Myometrial cell (primary cell): ENCODE measurements at places on chromosomes 7 and 10. TPM values are rescaled to one million over a fixed set of nuclear protein-coding genes. Genes with fewer than 3 reads are reported as not detected.

The ITGB8 gene
- total RNA-seq, result 1.2 and 2.5 TPM in 2 replicates

The CYP3A5 gene
- total RNA-seq, result 0.89 and 3.2 TPM in 2 replicates

The UNCX gene
- total RNA-seq, result not detected in 2 replicates

The PLAU gene
- 14.9 and 25.1 TPM in 2 replicates for total RNA-seq

The RELN gene
- 0.29 and 4.4 TPM in 2 replicates for total RNA-seq

The HGF gene
- total RNA-seq, result 167 and 209 TPM in 2 replicates

The MRPS24 gene
- 155 and 184 TPM in 2 replicates for total RNA-seq

The SFRP4 gene
- under 0.01 and 0.29 TPM in 2 replicates for total RNA-seq

The ZNF511 gene
- total RNA-seq, result 30.6 and 37.9 TPM in 2 replicates

The AZGP1 gene
- not detected in 2 replicates for total RNA-seq

The GPR37 gene
- total RNA-seq, result 1.4 TPM in 2 replicates

The TRIM74 gene
- not detected in 2 replicates for total RNA-seq

The ANKRD61 gene
- not detected in 2 replicates for total RNA-seq

The CPA4 gene
- 7.5 and 13.1 TPM in 2 replicates for total RNA-seq

The STOX1 gene
- not detected in 2 replicates for total RNA-seq

The TMEM26 gene
- total RNA-seq, result under 0.01 and 0.18 TPM in 2 replicates

The RASSF4 gene
- 6.6 and 7.8 TPM in 2 replicates for total RNA-seq

The KEL gene
- not detected in 2 replicates for total RNA-seq

The SPDYE8 gene
- total RNA-seq, result not detected in 2 replicates

The OR2A42 gene
- total RNA-seq, result not detected in 2 replicates

The HTRA1 gene
- total RNA-seq, result 49.6 and 64.0 TPM in 2 replicates

The CNPY1 gene
- total RNA-seq, result not detected in 2 replicates

The FGFBP3 gene
- total RNA-seq, result 0.18 and 0.29 TPM in 2 replicates

The DOCK4 gene
- 6.6 and 8.1 TPM in 2 replicates for total RNA-seq

The PSD gene
- total RNA-seq, result 9.2 and 14.1 TPM in 2 replicates

The CSTF2T gene
- 13.5 and 17.0 TPM in 2 replicates for total RNA-seq

The TMEM229A gene
- total RNA-seq, result not detected in 2 replicates

The SEMA3D gene
- total RNA-seq, result under 0.01 and 0.58 TPM in 2 replicates

The NFE2L3 gene
- 21.3 and 30.5 TPM in 2 replicates for total RNA-seq

The LRGUK gene
- under 0.01 TPM in 1 of 2 replicates, not detected in the other for total RNA-seq

The ACSL5 gene
- 1.4 and 1.8 TPM in 2 replicates for total RNA-seq

The TEX47 gene
- total RNA-seq, result not detected in 2 replicates

The GLI3 gene
- total RNA-seq, result 1.7 and 3.9 TPM in 2 replicates

The COPS6 gene
- 159 and 183 TPM in 2 replicates for total RNA-seq

The KIAA1217 gene
- 3.5 and 5.0 TPM in 2 replicates for total RNA-seq

The GPR85 gene
- 3.4 and 4.6 TPM in 2 replicates for total RNA-seq

The MPP7 gene
- total RNA-seq, result under 0.01 and 2.3 TPM in 2 replicates

The GSDME gene
- total RNA-seq, result 55.1 and 79.9 TPM in 2 replicates

The DYNC1I1 gene
- total RNA-seq, result 0.71 and 0.86 TPM in 2 replicates

The LHPP gene
- 11.9 and 23.6 TPM in 2 replicates for total RNA-seq

The C7orf33 gene
- not detected in 2 replicates for total RNA-seq

The RADIL gene
- 0.58 and 1.6 TPM in 2 replicates for total RNA-seq

The KLHL7 gene
- total RNA-seq, result 34.9 and 43.6 TPM in 2 replicates

The SPDYE2 gene
- not detected in 2 replicates for total RNA-seq

The CALCR gene
- total RNA-seq, result not detected in 2 replicates

The SCIN gene
- not detected in 2 replicates for total RNA-seq

The IFIT1 gene
- total RNA-seq, result 23.1 and 36.3 TPM in 2 replicates

The CLCN1 gene
- total RNA-seq, result not detected in 2 replicates

The FBXL13 gene
- 1.1 and 1.4 TPM in 2 replicates for total RNA-seq

The HOXA3 gene
- 0.18 TPM in 1 of 2 replicates, not detected in the other for total RNA-seq

The OR9A4 gene
- total RNA-seq, result not detected in 2 replicates

The STEAP2 gene
- 2.6 and 3.9 TPM in 2 replicates for total RNA-seq

The VAX1 gene
- not detected in 2 replicates for total RNA-seq
